Activated T-helper 1 cell treated with Interleukin-2 at 50 U/mL for 16 hours (primary cell): ENCODE measurements at places on chromosomes 1 and 21.

DNA sequence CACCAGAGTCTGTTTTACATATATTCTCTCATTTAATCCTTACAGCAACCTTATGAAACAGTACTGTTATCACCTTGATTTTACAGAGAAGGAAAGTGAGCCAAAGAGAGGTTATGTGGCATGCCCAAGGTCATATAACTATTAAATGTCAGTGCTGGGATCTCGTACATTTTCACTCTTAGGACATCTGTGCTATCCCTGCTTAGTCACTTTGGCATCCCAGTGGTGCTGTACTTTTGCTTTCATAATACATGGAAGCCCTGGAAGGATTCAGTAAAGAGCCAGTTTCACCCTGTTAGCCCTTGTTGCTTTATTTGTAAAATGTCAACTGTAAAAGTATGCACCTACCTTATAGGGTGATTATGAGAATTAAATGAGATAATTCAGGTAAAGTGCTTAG lies 104.4 kb downstream of the NFIA start:
- DNase-seq, result no peak

- no peak for DNase-seq
Observed at GRCh38 chr21:40689840-40690360, 157.1 kb downstream of the DSCAM start.

- no peak for DNase-seq
Observed at GRCh38 chr1:27961646-27962221, 2.0 kb downstream of the XKR8 start.

- no peak for DNase-seq
Observed at GRCh38 chr1:34101151-34101550, 63.9 kb downstream of the CSMD2 start.
